Stimulated activated CD4-positive, alpha-beta T cell treated with anti-CD3 and anti-CD28 coated beads, Interleukin-1b, Interleukin-23, amount 100 ng/mL, for 1 hour (primary cell): ENCODE measurements at places on chromosomes 4 and X.

- DNase-seq = no peak
Observed at GRCh38 chr4:108301545-108302251, 133.0 kb upstream of the LEF1 start.

GRCh38 chrX:103584596-103584995, 719 bp upstream of the TCEAL4 start:
- no peak for DNase-seq

- DNase-seq = peak; percentile 59
Observed at GRCh38 chr4:985123-985830, 1.6 kb upstream of the IDUA start.

DNA sequence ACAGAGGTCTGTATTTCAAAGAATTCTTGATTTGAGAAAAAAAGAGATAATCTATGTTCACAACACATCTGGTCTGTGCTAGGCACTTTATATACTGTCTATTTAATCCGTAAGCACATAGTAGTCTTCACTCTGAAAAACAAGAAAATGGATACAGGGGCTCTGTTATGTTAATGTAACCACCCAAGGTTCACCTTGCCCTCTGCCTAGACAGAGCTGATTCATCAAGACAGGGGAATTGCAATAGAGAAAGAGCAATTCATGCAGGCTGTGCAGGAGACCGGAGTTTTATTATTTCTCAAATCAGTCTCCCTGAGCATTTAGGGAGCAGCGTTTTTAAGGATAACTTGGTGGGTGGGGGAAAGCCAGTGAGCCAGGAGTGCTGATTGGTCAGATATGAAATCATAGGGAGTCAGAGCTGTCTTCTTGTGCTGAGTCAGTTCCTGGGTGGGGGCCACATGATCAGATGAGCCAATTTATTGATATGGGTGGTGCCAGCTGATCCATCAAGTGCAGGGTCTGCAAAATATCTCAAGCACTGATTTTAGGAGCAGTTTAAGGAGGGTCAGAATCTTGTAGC, 92.9 kb upstream of the TNIP3 start:
- no peak for DNase-seq

DNA sequence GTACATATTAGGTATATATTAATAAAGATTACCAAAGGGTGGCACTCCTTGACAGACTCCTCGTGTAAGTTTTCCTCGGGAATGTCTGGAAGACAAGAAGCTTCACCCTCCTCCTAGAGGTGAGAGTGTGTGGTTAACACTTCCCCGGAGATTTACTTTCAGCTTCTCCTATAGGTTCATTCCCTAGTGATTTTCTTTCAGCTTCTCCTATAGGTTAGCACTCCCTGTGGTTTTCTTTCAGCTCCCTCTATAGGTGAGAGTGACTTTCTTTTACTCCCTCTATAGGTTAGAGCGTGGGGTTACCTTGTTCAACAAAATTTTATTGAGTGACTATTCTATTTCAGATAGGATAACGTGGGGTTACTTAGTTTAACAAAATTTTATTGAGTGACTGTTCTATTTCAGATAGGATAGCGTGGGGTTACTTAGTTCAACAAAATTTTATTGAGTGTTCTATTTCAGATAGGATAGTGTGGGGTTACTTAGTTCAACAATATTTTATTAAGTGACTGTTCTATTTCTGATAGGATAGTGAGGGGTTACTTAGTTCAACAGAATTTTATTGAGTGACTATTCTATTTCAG, 106.0 kb upstream of the PLAC1 start:
- DNase-seq = no peak

GRCh38 chrX:65859299-65859698, 180.6 kb downstream of the VSIG4 start:
- DNase-seq = no peak

GRCh38 chrX:22575161-22575845, 302.6 kb downstream of the CBLL2 start:
- DNase-seq = no peak

DNA sequence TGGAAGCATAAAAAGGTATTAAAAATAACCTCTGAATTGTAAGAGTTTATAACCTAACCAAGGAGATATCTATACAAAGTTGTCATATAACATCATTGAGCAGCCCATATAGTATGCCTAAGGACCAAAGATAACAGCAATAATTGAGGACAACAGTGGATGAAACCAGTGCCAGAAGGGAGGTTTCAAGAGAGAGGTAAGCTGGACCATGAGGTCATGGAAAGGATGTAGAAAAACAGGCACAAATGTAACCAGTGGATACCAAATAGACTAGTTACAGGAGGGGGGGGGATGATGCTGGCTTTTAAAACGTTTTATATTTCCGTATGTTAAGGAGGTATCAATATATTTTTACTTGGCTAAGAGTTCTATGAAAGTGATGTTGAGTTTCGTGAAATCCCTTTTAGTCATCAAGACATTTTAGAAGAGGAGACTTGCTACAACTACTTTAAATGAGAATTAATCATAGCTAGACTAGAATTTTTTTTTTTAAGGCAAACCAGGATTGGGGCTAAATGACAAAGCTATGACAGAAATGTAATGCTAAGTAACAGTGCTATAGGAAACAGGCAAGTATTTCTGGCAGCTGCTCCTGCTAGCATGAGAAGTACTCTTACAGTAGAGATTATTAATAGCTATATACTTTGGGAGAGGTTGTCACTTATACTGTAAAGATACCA, 161.1 kb downstream of the FBXW7 start:
- DNase-seq = no peak

DNA sequence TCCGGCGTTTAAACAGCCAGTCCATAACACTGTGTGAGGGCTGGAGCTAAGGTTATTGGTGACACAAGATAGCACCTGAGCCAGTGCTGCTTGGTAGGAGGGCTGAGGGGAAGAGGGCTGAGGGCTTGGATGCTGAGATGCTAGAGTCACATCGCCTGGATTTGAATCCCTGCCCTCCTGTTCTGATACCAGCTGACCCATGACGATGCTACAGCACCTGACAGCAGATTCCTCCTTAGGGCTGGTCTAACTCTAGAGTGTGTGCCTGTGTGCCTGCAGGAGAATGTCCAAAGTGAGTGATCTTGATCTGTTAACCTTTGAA, 102.5 kb downstream of the PTTG2 start:
- no peak for DNase-seq

DNA sequence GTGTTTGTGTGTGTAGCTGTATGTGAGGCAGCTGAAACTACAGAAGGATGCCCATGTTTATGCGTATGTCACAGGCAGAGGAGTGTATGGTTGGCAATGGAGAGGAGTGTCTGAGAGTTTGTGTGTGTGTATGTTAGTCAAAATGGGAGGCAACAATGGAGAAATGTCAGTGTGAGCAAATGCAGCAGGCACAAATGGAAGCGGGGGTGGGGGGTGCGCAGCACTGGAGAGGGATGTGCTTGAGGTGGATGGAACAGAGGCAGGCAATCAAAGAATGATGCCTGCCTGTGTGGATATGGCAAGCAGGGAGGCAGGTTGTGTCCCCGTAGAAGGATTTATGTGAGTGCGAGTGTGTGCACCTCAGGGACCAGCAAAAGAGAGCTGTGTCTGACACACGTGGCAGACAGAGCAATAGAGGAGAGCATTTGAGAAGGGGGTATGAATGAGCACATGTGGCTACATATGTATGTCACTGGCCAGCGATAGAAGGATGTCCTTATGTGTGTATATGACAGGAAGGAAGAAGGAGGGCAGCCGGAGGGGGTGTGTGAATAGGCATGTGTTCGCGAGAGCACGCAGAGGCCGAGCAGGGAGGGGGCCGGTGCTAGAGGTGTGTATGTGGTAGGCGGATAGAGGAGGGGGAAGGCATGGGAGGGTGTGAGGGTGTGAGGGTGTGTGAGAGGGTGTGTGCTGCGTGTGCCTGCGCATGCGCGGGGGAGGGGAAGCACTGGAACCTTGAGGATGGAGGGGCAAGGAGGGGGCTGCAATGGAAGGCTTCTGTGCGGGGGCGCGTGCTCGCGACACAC, 1.1 kb downstream of the PJA1 start:
- DNase-seq = peak; percentile 15

DNA sequence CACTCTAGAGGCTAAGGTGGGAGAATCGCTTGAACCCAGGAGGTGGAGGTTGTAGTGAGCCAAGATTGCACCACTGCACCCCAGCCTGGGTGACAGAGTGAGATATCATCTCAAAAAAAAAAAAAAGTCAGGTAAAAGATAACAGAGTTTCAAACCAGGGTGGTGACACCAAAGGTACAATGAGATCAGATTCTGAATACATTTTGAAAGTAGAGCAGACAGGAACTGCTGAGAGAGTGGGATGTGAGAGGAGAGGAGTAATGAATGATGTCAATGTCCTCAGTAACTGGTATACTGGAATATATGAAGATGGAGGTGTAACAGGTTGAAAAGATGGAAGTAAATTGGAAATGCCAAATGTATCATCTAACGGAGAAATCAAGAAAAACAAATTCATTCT, 135.6 kb downstream of the CAMK2D start:
- no peak for DNase-seq

DNA sequence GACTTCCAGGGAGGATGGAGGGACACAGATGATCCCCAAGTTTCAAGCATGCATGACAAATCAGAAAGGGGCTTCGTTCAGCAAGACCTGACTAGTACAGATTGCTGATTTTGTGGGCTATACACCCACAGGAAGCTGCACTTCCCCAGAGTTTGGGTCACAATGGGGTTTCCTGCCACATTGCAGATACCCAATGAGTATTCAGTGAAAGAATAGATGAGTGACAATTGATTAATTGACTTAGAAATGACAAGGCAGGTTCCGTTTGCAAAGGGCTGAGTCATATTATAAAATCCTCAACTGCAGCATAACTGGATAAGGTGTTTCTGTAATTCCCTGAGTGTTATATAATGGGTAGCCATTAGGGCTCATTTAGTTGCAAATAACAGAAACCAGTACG, 146.6 kb upstream of the TBL1X start:
- DNase-seq = no peak

- no peak for DNase-seq
Observed at GRCh38 chr4:157196046-157196445, 24.5 kb upstream of the GRIA2 start.

GRCh38 chrX:17564689-17565409, 172.4 kb upstream of the SCML1 start:
- DNase-seq = no peak

DNA sequence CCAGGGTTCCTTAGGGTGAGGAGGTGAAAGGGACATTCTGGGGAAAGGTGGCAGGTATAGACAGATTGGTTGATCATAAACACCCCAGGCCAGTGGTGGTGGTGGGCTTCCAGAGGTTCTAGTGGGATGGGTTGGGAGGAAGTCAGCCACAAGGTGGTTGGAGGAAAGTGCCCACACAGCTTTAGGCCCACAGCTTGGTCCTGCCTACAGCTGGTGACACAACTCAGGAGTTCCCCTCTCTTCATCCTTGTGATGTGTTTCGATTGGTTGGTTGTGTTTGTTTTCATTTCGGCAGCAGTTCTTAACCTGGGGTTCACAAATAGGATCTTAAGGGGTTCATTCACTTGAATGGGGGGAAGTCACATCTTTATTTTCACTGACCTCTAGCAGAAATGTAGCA, 157.0 kb downstream of the TMEM164 start:
- no peak for DNase-seq

GRCh38 chr4:118171381-118171780, 137.1 kb downstream of the NDST3 start:
- no peak for DNase-seq

DNA sequence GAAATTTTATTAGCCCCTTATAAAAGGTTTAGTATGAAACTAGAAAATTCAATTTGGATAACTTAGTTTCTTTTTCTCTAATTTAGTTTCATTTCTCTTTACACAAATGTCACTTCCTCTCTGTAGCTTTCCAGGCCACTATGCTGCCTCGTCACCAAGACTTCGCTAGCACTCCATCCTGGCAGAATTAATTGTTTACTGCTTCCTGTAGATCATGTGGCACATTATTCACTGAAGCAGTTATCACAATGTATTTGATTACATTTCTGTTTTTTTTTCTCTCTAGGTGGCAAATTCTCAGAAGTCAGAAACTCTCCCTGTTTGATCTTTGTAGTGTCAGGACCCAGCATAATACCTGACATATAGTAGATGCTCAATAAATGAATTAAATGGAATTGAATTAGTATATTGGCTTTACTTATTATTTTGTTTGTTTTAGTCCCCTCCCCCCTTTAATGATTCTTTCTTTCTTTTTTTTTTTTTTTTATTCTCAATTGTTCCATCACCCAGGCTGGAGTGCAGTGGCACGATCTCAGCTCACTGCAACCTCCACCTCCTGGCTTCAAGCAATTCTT, 9.3 kb upstream of the SAT1 start:
- DNase-seq = no peak

- DNase-seq = no peak
Observed at GRCh38 chrX:109155161-109155560, 326.7 kb downstream of the GUCY2F start.

DNA sequence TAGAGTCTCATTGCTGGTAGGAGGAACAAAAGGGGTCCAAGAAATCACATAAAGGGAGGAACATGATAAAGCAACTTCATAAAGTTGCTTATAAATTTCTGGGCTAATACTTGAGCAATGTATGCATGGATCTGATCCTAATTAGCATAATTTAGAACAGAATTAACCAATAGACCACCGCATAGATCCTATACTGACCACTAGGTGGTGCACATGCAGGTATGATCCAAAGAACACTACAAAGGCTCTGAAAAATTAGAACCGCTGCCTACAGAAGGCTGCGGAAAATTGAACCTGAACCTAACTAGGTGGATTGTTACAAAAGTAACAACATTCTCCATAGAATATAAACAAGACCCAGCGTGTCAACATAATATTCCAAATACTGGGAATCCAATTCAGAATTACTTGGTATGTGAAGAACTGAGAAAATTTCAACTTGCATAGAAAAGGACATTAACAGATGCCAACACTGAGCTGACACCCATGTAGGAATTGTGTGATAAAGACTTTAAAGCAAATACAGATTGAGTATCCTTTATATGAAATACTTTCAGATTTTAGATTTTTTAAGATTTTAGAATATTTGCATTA, 23.3 kb downstream of the BRCC3 start:
- DNase-seq = no peak

DNA sequence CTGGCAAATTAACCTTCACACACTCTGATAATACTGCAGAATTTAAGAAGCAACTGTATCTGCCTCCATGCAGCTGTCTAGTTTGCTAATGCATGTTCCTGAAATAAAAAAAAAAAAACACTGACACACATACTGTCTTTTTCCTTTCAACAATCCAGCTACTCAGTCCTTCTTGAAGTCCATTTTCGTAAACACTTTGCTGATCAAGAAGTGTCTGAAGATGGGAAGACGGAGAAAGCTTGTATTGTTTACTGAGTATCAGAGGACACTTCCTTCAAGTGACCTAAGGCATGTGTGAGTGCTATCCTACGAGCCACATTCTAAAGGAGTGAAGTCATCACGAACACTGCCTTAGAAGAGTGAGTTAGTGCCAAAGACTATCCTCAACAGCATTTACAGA, 82.6 kb downstream of the LUZP4 start:
- DNase-seq = no peak

DNA sequence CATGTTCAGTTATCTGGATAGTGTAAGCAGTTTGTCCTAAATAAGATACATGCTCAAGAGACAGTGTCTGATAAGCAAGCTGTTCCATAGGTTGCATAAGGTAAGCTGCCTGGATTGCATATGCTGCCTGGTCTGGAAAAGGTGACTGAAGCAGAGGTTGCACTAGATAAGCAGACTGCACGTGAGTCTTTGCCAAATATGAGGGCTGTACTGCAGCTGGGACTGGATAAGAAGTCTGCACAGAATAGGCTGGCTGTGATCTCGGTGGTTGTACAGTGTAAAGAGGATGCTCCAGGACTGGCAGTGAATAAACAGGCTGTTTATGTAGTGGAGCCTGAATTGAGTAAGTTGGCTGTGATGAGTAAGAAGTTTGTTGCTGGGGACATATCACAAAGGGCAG, 68.9 kb downstream of the WNK3 start:
- no peak for DNase-seq

- DNase-seq = peak; percentile 33
Observed at GRCh38 chr4:242121-242848, 63.0 kb downstream of the ZNF732 start.
